ENCODE measurements at places on chromosomes 11 and 22.

DNA sequence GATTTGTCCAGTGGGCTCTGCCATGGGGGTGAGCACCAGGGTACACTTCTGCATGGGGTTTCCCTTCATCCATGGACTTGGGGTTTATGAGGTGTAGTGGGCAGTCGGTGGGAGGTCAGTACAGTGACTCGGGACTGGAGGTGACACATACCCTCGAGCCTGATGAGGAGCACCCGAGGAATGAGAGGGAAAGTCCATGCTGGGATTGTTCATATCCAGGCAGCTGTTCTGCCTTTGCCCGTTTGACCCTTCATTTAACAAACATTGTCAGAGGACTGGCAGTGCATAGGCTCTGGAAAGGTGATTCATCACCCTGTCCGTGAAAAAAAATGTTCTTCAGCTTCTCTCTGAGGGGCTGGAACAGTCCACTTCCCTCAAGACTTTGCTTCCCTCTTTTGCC, 2.7 kb downstream of the NAV2 start:
- no peak for DNase-seq

DNA sequence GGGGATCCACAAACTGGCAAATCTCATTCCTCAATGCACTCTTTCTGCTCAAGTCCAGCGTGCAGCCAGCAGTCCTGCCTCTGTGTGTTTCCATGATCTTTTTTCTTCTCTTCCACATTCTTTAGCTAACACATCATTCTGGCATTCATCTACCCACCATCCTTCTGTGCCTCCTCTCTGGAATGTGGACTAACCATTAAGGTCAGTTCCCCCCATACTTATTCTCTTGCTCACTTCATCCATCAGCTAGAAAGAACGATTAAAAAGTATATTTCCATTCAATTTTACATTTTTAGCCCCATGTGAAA, 7.8 kb downstream of the KIRREL3 start:
- no peak for DNase-seq

GRCh38 chr11:110565357-110566336, 135.9 kb downstream of the FDX1 start:
- DNase-seq = peak; percentile 38

DNA sequence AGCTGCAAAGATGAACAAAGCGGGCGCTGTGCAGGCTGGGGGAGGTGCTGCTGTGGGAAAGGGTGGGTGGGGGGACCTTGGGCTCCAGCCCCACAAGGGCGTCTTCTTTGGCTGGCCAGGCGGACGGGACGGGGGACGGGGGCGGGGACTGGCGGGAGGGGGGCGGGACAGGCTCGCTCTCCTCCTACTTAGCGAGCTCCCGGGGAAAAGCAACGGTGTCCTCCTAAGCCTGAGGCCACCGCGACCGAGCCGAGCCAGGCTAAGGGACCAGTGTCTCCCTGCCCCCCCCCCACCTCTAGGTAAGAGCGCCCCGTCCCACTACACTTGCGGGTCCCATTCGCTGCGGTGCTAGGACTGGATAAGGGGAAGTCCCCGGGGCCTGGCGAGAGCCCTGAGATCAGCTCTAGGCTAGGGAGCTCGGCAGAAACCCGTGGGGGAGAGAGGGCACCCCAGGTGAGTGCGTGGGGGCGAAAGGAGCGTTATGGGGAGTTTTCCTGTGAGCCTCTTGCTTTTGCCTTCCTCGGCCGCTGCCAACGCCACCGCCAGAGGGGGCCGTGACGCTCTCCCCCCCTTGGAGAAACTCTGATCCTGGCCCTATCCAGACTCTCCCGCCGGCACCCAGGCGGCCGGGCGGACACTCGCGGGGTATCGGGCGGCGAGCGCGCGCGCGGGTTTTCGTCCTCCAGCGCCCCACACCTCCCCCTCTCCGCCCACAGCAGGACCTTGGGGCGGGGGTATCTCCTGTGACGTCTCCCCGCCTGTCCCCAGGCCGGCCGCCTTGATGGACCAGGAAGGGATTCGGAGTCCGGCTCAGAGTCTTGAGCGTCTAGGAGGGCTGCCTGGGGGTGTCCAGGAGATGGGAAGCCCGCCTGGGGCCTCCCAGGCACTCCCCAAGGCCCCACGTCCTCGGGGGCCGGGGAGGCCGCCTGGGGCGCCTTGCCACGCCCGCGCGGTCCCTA, at the start of gene PHLDB1:
PHLDB1 (plus strand) TSS at position 215 of the 959 bp plus-strand sequence. CDS start 6,222 bp downstream, outside the sequence.
- no peak for DNase-seq

DNA sequence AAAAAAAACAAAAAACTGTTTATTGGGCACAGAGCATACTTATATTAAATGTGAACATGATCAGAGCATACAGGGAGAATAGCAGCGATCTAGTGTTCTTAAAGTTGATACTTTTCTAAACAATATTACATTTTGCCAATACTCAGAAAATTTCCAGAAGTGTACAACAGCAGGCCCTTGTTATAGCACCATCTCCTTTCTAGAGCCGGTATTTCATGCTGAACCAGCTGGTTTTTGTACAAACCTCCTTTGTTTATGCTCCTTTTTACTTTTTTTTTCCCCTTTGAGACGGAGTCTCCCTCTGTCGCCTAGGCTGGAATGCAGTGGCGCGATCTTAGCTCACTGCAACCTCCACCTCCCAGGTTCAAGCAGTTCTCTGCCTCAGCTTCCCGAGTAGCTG, 90.7 kb downstream of the PPP6R3 start:
- no peak for DNase-seq

GRCh38 chr11:5291207-5291838, 10.4 kb downstream of the OR51B4 start:
- DNase-seq = no peak

- DNase-seq = no peak
Measured at GRCh38 chr11:116169776-116170175, 603.0 kb downstream of the BUD13 start.

DNA sequence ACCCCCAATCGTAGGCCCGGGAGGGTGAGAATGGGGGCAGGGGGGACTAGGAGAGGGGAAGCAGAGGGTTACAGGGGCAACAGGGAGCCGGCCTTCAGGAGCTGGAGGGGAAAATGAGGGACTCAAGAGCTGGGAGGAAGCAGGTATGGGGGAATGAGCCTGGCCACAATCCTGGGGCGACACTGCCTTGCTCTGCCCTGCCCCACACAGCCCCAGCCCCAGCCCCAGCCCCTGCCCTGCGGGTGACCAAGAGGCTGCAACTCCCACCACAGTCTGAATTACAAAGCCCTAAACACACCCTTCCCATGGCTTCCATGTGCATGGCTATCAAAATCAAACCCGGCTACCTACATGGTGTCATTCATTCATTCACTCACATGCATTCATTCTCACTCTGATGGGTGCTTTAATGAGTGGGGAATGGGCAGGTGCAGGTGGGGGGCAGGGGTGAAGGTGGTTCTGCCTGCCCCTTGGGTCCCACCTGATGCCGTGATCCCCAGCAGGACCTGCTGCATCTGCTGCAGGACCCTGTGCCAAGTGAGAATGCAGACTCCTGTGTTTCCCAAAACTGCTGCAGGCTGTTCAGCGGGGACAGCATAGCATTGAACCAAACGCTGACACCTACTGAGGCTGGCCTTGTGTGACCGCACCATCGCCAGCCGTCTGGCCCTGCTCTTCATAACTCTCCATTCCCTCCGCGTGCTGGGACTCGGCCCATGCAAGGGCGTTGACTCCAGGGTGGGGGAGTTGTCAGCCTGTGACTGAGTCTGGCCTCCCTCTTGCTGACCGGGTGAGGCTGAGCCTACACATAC, 9.5 kb upstream of the LINC01488 start:
- DNase-seq = no peak

- DNase-seq = no peak
Measured at GRCh38 chr11:60848714-60849151, 6.8 kb downstream of the CCDC86 start.

- DNase-seq = no peak
Measured at GRCh38 chr11:71999362-71999761, 653 bp downstream of the IL18BP start.

DNA sequence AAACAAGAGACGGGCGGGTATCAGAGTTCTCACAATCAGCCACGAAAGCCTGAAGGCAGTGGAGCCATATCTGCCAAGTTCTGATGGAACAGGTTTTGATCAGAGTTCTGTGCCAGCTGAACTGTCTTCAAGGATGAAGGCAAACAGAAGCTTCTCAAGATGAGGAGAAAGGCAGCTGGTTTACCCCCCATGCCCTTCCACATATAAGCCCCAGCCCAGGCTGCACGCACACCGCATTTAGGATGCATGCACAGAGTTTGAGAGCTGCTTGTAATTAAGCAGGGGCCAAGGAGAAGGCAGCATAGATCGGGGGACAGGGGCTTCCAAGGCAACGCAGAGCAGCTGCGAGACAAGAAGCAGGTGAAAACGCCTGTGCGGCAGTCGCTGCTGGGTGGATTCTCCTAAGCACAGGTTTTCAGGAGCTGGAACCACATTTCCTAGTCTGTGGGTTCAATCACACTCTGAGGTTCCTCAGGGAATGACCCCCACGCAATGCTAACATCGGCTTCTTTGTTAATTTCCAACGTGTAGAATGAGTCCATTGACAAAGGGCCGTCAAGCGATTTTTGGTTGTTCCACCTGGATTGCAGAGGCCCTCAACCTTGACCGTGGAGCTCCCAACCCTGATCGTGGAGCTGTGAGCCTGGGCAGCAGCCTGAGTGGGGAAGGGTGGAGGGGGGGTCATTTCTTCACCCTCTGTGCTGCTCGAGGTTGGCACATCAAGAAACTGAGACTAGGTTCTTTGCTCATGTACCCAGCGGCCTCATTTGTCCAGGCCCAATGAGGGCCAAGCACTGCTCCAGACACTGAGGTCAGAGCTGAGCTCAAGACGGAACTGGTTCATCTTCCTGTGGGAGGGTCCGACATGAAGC, 81.7 kb upstream of the SHISAL1 start:
- no peak for DNase-seq

DNA sequence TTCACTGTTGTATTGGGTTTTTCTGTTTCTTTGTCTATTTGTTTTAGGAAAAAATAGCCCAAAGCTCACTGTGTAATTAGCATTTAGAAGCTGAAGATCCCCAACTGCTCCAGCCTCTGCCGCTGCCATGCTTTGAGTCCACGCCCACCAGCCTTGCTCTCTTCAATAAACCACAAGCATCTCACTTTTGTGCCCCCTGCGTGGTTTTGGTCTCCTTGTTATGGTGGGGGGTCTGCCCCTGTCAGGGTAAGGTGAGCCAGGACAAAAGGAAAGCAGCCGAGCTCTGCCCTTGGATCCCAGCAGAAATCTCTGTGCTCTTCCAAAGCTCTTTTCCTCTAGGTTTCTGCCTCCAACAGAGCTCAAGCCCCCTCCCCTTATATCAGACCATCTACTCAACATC, 4.2 kb downstream of the SCGB1A1 start:
- DNase-seq = no peak

DNA sequence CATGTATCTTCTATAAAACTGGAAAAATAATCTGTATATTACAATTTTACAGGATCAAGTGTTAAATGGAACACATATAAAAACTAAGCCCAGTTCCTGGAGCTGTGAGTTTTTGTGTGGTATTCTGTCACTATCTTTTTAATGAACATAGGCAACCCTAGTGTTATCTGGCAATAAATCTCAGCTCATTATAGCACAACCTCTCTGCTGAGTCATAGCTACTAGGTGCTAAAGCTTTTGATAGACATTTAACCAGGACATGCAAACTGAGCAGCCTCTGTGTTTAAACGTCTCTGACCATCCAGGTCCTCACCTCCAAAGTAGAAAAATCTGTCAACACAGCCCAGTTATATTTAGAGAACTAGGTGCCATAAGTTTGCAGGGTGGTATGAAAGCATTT, 91.0 kb upstream of the CARD18 start:
- no peak for DNase-seq

DNA sequence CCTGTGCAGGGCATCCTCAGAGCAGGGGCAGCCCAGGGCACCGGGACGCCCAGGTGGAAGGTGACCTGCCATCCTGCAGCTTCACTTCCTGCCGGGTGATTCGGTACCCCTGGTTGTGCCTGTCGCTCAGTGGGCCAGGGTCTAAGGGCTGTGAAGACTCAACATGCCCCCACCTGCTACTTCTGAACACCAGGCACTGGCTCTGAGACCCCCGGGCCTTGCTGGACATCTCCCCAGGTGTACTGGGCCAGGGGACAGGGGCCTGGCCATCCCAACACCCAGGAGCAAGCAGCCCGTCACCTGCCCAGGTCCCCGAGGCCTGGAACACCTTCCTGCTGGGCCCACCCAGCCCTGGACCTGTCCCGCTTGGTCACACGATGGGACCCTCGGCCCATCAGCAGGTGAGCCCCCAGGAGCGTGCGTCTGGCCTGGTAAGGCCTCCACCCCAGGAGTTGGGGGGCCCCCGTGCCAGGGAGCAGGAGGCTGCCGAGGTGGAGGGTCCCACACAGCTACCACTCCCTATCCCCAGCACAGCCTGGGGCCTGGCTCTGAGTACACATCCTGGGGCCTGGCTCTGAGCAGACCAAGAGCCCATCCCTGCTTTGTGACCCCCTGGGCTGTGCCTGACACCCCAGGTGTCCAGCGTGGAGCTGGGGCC, 3.9 kb upstream of the MUC5B start:
- no peak for DNase-seq

DNA sequence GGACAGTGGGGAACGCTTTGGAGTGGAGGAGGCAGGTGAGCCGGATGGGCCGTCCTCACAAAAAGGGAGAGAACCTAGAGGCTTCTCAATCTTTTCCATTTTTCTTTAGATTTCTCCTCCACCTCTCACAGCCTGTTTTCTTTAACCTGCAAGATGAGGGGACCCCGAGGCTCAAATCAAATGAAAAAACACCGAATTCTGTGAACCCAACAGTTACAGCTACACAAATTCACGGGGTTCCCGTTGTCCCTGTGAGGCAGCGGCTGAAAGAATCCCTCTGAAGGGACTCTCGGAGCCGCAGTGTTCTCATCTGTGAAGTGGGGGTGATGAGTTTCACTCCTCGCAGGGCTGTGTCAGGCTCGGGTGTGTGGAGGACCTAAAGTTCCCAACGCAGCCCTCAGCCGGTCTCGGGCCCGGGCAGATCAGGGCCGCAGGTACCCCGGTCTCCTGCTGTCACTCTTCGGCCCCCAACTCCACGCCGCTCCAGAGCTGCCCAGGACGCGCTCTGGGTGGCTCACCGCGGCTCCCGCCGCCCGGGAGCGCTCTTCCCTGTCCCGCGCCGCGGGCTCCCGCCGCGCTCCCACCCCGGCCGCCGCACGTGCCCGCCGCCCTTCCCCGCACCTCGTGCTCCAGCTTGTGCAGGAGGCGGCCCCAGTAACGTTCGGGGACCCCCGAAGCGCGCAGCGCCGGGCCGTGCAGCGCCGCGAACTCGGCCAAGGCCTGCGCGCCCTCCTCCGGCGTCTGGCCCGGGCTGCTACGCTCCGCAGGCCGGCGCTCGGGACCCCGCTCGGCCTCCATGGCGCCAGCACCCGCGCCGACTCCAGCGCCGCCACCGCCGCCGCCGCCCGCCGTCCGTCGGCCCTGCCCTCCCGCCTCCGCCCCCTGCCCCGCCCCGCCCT, at the start of gene TTLL12:
TTLL12 (minus strand) TSS at position 863 of the 899 bp plus-strand sequence; CDS start at position 798, 65 bp downstream.
- no peak for DNase-seq

GRCh38 chr11:66414120-66414934, 6.5 kb upstream of the NPAS4 start:
- DNase-seq = no peak

DNA sequence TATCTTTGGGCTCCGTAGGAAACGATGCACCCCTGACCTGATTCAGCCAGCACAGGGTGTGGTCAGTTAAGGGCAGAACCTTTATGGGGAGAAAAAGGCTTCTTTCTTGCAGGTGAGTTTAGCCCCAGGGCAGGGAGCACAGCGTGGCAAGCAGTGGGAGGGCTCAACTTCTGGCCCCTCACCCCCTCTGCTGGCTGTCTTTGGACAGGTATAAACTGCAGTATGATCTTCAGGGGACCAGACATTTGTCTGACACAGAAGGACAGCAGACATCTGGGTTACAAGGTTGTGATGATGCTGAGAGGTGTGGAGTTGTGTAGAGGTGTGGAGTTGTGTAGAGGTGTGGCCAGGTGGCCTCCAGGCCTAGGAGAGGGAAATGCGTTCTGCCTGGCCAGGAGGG, 324.0 kb upstream of the PLET1 start:
- DNase-seq = no peak
